Activated CD4-positive, CD25-positive, alpha-beta regulatory T cell (primary cell): ENCODE measurements at places on chromosomes 11 and 22.

DNA sequence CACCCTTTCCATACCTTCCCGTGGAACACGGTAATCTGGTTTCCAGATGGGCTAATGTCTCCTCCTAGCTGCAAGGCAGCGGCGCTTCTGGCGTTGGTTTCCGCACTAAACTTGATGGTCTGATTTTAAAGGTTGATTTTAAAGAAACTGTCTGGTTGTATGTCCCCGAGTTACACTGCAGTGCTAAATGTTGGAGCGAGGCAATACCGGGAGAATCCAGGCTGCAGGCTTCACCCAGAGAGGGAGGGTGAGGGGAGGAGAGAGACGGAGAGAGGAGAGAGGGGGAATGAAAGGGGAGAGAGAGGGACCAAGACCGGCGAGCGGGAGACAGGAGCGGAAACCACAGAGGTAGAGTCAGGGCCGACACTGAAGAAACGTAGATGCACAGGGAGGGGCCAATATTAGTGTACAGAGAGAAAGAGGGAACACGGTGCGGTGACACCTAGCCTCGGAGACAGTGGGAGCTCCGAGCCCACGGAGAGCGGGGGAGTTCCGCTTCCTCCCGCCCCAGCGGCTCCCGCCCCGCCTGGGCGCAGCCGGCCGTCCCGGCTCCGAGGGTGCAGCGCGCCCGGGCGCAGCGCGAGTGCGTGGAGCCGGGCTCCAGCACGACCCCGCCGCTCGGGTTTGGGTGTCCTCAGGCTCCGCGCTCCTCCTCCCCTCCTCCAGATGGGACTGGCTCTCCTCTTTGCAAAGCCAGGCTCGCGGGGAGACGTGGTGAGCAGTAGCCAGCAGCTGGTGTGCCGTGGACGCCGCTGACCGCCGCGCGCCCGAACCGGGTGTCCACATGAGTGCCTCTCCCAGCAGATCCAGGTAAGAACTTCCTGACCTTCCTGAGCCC lies 71.9 kb upstream of the GRAMD1B start:
- no peak for DNase-seq

GRCh38 chr11:119181677-119182412 lies 3.4 kb upstream of the NHERF4 start:
- no peak for DNase-seq

- DNase-seq, result no peak
Measured at GRCh38 chr22:33923033-33923432, 2.8 kb upstream of the LARGE1 start.

GRCh38 chr22:47046411-47047065 lies 284.1 kb downstream of the TBC1D22A start:
- DNase-seq, result no peak

DNA sequence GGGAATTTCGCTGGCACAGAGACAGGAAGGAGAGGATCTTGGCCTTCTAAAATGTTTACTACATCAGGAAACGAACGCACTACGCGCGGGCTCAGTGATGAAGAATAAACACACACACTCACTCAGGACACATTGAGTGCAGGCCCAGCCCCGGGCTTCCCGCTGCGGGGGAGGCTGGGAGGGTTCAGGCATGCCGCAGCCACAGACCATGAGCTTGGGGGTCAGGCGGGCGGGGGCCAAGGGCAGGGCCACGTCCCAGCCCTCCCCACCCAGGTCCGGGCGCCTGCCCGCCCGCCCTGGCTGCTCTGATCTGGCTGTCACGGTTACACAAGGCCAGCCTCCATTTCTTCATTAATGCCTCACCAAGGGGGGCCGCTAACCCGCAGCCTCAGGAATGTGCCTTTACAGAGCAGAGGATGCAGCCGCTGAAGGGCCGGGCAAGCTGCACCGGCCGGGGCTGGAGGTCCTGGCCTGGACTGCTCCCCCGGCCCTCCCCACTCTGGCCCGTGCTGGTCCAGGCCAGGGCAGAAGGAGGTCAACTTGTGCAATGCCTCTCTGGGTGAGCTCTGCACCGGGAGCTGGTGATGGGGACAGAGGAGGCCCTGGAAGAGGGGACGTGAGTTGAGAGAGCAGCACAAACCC lies 41.7 kb downstream of the IGF2 start:
- no peak for DNase-seq

GRCh38 chr11:121460941-121461514 lies 8.3 kb upstream of the SORL1-AS1 start:
- no peak for DNase-seq

- DNase-seq, result no peak
Measured at GRCh38 chr11:38014405-38014804, 1416.4 kb upstream of the RAG2 start.

DNA sequence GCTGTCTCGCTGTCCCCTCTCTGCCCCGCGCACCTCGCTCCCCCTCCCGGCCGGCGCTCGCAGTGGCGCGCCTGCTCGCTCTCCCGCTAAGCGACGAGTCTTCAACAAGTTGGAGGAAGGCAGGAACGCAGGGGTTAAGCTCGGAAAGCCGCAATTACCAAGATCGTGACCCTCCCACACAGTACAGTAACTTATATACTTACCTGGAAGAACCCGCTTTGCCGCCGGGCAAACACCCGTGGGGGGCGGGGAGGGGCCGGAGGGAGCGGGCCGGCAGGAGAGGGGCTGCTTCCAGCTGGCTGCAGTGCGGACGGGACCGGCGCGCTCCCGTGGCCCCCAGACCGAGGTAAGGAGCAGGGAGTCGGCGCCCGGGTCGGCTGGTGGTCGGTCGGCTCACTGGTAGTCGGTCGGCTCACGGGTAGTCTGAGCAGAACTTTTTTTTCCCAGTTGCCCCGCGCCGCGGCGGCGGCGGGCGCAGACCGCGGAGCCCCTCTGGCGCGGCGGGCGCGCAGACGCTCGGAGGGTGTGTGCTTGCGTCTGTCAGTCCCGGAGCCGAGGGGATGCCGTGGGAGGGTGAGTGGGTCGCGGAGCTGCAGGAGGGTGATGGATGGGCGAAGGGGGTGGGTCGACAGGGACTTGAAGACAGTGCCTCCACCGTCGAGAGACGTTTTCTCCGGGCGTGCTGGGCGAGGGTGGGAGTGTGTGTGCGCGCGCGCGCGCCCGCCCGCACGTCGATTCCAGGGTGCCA lies 101.2 kb upstream of the HSD17B12 start:
- no peak for DNase-seq

- no peak for DNase-seq
Measured at GRCh38 chr11:35144136-35144741, 5.3 kb downstream of the CD44 start.
